ENCODE measurements at places on chromosomes 12 and 14.

DNA sequence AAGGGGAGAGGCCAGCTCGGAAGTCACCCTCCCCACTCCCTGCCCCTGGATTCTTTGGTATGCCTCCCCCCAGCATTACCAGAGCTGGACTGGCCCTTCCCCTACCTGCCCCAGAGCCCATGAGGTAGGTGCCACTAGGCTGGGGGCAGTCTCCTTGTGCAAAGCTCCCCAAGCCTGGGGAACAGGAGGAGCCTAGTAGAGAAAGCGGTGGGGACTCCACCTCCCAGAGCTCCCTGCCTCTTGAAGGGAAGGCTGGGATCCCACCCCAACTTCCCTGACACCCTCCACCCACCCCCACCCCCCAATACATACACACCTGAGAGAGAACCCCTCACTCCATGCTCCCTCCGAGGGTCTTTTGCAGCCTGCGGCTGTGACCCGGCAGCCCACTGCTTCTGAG, 30.4 kb downstream of the FIGNL2 start:
- no peak for DNase-seq

GRCh38 chr12:123983822-123984485, 10.9 kb downstream of the ZNF664 start:
- DNase-seq = peak; percentile 82

DNA sequence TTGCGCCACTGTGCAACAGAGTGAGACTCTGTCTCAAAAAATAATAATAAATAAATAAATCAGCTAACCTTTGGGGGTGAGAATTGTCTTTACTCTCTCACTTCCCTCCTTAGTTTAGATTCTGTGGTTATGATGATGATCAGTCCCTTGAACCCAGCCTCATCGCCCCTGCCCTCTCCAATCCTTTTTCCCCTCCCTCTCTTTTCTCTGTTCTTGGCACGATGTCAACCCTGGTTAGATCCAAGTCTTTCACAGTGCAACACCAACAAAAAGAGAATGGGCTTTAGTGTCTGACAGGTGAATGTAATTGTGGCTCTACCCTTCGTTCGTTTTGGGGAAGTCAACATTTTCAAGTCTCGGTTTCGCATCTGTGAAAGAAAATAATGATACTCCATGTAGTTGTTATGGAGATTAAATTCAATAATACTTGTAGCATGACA, 59.0 kb downstream of the NTN4 start:
- DNase-seq = no peak

DNA sequence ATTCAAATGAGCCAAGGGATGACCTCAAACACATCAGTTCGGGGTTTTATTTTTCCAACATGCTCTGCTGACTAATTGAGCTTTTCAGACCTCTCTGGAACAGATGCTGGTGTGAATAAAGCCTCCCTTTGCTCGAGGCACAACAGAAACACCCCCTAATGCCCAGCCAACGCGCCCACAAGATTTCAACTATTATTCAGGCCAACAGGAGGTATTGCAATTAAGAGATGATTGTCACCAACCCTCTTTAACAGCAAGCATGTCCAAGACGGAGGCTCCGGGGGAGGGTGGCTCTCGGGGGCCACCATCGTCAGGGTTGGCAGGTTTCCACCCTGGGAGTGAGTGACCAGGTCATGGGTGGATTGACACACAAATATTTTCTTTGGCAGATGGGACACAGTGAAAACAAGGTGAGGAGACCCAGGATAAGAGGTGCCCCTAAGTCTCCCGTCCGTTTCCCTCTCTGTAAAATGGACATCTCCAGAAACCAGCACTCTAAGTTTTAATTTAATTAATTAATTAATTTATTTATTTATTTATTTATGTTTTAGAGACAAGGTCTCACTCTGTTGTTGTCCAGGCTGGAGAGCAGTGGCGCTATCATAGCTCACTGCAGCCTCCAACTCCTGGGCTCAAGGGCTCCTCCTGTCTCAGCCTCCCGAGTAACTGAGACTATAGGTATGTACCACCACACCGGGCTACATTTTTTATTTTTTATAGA, 56.1 kb downstream of the MAP1LC3B2 start:
- peak; percentile 53 for DNase-seq

DNA sequence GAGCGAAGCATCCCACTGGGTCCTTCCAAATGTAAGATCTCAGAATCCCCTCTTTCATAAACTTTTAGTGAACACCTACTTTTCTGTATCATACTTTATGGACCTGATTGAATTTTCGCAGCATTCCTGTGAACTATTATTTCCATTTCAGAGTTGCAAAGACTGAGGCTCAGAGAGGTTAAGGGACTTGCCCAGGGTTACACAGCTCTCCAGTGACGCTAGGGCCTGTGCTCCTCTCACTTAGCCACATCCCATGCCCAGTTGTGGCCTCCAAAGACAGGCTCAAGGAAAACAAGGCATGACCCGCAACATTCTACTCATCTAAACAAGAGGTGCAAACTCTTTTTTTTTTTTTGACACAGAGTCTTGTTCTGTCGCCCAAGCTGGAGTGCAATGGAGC, 25.9 kb upstream of the SPPL3 start:
- no peak for DNase-seq

DNA sequence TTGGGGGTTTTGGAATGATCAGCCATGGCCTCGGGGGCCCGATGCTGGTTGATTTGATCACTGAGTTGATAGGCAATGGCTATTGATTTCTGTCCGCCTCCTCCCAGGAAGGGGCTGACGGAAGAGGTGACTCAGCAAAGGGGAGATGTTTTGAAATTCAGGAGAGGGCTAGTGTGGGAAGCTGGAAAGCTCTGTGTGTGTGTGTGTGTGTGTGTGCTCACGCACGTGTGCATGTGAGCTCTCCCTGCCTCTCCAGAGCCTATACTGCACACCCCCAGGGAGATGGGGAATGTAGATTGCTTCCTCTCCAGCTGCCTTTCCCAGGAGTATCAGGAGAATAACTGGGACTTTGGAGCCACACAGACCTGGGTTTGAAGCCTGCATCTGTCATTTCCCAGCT, 184.9 kb upstream of the MYL2 start:
- no peak for DNase-seq

- DNase-seq = no peak
Measured at GRCh38 chr14:47154276-47154797, 502.8 kb upstream of the RPL10L start.

DNA sequence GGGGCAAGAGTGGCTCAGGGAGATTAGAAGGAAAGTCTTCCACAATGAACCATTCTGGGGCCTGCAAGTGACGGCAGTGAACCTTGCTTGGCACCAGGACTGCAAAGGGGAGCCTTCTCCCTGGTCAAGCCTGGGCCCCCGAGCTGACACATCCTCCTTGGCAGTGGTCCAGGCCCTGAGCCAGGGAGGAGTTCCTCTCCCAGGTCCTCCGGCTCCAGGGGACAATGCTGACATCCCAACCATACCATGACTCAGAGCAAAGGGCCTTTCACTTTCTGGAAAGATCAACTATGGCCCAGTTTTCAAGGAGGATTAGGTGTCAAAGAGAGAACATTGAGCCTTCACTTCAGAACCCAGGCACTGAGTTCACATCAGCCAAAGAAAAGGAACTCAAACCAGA, 756.5 kb upstream of the TBX3 start:
- no peak for DNase-seq

GRCh38 chr12:82645414-82645813, 41.3 kb upstream of the TMTC2 start:
- no peak for DNase-seq

DNA sequence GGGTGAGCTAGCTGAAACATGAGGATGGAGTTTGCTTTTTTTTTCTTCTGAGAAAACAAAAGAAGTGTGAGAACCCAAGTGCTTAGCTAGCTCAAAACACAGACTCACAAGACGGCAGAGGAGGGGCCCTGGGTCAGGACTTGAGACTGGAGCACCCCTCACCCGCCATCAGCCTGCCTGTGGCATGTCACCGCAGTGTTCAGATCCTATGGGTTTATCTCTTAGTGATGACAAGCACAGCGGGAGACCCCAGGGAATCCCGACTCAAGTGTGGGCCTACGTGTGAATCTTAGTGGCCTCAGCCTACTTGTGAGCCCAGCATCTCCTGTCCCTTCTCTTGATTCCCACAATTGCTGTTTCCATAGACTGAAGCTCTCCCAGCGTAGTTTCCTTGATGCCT, 22.9 kb downstream of the DYRK4 start:
- no peak for DNase-seq

- DNase-seq = no peak
Measured at GRCh38 chr12:86721713-86722397, 465.7 kb upstream of the MGAT4C start.

- DNase-seq = no peak
Measured at GRCh38 chr12:95446506-95446900, 27.4 kb upstream of the METAP2 start.

DNA sequence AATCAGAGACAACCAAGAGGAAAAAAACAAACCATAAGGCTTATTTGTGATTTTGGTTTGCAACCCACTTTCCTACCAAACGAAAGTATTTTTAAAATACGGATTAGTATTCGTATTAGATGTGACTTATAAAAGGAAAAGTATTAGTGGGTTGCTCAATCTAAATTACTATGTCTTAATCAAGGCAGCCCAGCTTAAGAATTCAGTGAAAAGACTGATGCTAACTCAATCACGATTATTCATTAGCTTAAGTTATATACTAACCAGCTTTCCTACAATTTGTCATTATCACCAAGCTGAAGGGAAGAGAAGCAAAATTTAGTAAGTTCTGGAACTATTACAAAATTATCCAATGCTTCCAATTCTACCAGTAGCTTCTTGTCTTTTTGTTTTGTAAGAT, 62.7 kb downstream of the FERMT2 start:
- no peak for DNase-seq

GRCh38 chr14:104227806-104228205, 89.4 kb downstream of the KIF26A start:
- DNase-seq = no peak

DNA sequence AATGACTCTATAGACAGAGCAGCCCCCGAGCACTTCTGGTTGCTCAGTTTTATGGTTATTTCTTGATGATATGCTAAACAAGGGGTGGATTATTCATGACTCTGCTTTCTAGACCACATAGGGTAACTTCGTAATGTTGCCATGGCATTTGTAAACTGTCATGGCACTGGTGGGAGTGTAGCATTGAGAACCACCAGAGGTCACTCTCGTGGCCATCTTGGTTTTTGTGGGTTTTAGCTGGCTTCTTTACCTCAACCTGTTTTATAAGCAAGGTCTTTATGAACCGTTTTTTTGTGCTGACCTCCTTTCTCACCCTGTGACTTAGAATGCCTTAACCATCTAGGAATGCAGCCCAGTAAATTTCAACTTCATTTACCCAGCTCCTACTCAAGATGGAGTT, 1036.2 kb upstream of the FLRT2 start:
- no peak for DNase-seq

DNA sequence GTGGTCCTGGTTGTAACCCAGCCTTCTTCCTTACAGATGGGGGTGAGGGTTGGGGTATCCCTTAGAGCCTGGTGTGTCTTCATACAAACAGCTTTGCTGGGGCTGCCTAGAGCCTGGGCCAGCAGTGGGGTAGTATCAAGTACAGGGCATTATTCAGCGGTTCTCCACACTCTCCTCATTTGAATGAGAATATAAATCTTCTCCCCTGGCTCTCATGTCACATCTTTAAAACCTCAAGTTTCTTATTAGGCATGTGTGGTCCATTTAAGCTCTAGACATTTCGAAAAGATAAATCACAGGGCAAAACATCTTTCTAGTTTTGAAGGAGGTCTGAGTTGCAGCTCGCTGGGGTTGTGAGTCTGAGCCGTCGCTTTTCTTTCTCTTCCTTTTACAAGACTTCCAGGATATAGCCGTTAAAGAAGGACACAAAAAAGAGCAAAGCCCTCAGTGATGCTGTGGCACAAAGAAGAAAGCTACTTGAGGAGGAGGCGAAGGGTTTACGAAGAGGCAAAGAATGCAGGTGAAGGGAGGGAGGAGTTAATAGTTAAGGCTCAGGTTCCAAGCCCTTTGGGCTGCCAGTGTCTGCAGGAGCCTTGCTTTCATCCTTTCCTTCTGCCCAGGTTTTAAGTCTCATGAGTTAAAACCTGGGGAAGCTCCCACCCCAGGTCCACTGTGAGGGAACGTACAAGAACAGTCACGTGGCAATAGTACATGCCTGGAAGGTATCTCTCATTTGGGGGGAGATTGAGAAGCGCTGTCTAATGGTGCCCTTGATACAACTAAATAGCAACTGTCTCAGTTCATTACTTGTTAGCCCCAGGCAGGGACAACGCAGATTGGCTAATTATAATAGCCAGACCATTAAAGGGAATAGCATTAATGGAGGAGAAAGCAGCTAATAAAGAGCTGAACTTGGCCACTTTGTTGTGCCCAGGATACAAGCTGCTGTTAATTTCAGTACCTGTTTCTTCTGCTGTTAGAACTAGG, 94.2 kb downstream of the ETV6 start:
- DNase-seq = no peak

- no peak for DNase-seq
Measured at GRCh38 chr12:118082161-118082560, 21.2 kb upstream of the WSB2 start.

- no peak for DNase-seq
Measured at GRCh38 chr14:65187421-65188049, 85.2 kb upstream of the MAX start.

DNA sequence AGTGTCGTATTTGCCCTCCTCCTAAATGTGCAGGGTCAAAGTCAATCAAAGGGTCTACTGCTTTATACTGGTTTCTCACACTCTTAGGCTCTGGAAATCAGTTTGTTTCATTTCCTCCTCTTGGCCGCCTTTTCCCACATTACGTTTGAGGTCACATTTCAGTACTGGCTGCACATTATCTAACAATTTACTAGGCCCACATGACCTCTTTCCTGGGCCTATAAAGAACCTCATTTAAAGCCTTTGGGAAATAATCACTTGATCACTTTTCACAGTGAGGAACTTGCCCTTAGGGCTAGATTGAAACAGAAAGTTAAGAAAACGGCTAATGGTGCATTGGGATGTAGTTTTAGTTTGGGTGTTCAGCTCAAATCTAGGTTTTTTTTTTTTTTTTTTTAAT, 497.5 kb downstream of the RERGL start:
- no peak for DNase-seq

GRCh38 chr14:22821193-22822015, 6.2 kb upstream of the SLC7A7 start:
- no peak for DNase-seq

DNA sequence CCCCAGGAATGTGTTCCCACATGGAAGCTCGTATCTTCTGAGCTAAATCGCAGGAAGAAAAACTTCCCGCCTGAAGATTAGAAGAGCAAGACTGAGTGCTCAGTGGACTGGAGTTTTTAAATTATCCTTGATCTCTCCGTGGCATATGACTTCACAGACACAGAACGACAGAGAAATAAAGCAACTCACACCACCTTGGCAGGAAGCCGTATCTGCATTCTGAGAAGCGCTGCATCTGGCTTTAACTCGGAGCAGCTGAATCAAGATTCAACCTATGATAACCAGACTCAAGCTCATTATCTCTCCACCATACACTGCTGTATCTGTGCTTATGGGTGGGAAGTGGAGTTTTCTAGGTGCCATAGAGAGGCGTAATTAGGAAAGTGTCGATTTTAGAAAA, 1482.7 kb downstream of the AACS start:
- DNase-seq = no peak

- no peak for DNase-seq
Measured at GRCh38 chr12:129599406-129599805, 304.4 kb downstream of the TMEM132D start.

- no peak for DNase-seq
Measured at GRCh38 chr14:89652352-89652751, 235.3 kb upstream of the FOXN3 start.

GRCh38 chr14:27721760-27722159, 1044.8 kb upstream of the FOXG1 start:
- no peak for DNase-seq

Measured in cerebellar cortex (tissue), 1 donor.